Stimulated activated CD4-positive, alpha-beta T cell treated with anti-CD3 and anti-CD28 coated beads, Interleukin-12 subunit alpha, Interleukin-12 subunit beta, amount 100 ng/mL, for 24 hours (primary cell): ENCODE measurements at places on chromosomes 3 and 15.

DNA sequence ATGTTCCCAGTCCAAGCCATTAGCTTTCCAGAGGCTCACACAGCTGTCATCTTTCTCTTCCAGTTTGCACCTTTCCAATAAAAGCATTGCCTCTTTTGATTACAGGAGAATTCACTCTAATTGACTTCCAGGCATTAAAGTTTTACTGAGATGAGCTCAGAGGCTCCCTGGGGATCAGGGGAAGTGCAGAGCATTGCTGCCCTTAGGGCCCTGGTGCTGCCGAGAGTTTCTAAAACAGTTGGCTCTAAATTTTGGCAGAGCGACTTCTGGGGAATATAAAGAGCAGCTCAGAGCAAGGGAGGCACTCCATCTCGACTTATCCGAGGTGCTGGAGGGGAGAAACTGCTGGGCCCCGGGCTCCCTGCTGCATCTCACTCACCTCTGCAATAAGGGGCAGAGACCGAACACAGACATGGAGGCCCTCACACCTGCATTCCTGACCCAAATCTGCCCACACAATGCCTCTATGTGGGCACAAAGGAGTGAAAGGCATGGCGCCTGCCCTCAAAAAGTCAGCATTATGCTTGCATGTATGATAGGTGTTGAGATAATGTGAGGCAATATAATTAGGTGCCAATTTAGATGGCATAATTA is 61.7 kb downstream of the SCN11A start:
- no peak for DNase-seq

GRCh38 chr3:167166594-167167253 is 213.4 kb downstream of the ZBBX start:
- no peak for DNase-seq

DNA sequence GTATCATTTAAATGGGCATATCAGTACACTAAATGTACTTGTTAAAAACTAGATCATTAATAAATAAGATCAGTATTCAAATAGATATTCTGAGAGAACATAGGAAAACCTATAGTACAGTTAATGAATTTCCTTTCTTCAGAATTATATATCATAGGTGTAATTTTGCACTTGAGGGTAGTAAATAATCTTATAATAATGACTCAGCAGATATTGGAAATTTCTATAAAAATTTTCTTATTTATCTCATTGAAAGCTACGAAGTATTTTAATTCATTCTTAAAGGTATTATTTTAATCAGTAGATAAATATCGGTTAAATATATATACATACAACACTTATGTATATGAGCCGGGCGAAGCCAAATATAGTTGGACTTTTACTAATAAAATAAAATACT is 300.9 kb upstream of the SOX2 start:
- DNase-seq = no peak

- no peak for DNase-seq
Measured at GRCh38 chr3:185175370-185175987, 22.6 kb upstream of the C3orf70 start.

DNA sequence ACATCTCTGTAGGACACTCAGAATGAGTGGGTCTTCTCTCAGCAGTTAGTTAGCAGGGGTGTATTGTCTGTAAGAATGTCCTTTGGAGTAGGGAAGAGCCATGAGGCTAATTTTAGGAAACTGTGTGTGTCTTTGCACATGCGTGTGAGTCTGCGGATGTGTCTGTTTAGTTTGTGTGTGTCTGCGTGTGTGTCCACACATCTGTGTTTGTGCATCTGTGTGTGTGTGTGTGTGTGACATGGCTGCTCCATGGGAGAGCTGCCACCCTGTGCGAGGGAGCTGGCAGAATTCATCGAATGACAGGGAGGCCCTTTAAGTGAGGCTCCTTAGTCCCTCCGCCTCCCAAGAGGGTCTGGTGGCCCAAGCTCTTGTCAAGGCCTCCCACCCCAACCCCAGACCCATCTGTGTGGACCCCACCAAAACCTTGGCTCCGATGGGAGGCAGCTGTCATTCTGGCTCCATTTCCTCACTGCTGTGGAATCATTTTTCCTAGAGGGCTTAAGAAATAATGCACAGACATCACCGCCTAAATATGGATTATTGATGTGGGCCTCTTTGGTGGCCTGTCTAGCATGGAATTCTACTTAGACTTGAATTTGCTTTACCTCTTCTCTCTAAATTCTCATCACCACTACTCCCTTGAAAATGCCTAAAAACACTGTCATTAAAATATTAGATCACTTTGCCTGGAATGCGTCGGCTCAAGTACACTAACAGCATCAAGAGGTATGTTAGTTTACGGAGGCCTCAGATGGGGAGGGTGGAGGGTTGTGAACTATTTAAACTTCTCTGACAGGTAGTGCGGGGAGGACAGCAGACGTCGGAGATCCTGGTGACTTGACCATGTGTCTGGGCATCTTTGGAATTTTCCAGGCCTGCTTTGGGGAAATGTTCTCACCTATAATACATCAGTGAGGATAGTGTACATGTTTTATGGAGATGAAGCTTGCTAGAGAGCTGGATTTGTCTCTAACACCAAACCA is 9.4 kb downstream of the ESYT3 start:
- DNase-seq = no peak

DNA sequence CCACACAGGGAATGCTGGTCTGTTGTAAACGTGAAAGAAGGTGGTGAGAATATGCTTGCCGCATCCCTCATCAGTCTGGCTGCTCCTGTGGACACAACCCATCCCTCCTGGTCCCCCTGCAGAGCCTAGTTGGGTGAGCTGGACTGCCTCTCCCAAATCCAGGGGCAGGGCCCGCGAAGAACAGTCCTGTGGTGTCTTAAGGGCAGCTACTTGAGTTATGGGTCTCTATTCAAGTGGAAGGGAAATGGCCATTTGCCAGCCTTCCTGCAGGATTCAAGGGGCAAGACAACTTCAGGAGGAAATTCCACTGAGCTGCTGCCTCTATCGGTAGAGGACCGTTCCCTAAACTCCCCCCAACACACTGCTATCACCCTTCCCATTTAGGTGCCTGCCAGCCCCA is 98.9 kb downstream of the IQSEC1 start:
- DNase-seq = no peak

GRCh38 chr3:48748754-48749153 is 31.7 kb upstream of the IP6K2 start:
- no peak for DNase-seq

DNA sequence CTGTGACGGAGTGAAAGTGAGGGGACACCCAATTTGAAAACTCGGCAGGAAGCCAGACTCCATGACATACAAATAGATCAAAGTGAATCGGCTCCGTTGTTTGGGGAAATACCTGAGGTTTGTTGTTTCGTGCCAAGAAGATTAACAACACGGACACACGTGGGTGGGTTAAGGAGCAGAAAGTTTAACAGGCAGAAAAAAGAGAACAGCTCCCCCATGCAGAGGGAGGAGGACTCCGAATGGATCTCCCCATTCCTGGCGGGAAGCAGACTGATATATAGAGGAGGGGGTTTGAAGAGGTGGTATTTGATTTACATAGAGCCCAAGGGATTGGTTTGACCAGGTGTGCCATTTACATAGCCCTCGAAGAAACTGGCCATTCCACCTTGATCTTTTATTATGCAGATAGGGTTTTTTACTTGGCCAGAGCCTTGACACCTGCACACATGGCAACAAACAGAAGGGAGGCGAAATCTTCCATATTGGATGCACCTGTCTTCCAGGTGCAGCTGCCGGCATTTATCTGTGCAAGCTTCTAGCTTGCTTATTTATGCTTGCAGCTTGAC is 4.8 kb upstream of the SACM1L start:
- no peak for DNase-seq

GRCh38 chr15:48087844-48088243 is 32.9 kb upstream of the SLC24A5 start:
- DNase-seq = no peak

DNA sequence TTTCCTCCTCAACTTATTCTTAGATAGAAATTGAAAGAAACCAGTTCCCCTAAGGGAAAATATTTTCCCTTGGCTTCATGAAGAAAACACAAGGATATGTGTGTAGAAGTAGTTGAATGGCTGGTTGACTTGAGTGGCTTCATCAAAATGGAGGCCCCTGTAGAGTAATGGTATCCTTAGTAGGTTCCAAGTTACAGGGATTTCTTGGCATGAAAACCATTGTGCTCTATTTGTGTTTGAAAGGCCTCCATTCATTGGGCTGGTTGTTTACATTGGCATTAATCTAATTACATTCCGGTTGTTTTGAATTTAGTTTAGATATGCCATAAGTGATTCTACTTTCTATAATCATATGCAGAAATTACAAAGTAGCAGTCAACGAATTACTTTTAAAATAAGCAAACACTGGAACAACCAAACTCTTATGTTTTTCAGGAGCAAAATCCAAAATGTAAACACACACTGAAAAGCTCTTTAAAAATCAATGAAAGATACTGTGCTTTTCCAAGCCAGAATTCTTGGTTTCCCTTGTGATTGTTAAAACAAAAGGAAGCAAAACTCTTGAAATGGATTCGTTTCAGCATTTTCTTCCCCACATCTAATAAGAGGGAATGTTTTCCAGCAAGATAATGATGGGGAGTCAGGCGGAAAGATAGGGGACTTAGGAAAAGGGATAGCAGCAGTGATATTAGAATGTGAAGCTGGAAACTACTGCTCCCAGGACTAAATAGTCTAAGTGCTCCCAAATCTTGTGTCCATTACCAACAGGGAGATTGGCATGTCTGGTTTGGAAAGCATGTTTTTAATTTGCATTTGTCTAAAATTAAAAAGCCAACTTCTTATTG is 77.0 kb downstream of the EPHA3 start:
- DNase-seq = no peak

DNA sequence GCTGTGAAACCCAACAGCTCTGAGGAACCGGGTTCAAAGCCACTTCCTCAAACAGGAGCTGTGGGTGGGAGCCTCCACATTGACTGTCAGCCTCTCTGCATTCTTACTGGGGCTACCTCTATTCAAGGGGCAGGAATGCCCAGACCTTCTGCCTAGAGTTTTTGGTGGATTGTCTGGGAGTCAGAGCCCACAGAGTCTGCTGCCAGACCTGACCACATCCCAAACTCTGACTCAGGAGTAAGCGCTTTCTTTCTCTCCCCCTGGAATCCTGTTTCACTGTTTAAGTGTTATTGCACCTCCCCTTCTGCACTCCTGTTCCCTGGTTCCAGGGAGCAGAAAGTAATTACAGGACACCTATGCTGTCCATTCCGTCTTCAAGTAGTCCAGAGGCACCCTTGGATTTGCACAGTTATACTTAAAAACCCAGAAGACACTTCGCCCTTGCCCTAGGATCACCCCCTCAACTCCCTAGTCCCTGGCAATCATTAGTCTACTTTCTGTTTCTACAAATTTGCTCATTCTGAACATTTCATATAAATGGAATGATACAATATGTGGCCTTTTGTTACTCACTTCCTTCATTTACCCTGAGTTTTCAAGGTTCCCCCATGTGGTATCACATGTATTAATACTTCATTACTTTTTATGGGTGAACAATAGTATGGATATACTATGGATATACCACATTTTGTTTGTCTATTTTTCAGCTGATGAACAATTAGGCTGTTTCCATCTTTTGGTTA is 37.9 kb upstream of the TJP1 start:
- DNase-seq = no peak

- no peak for DNase-seq
Measured at GRCh38 chr3:138638641-138639040, 30.1 kb downstream of the FAIM start.

- no peak for DNase-seq
Measured at GRCh38 chr3:57757642-57758297, 1.7 kb downstream of the SLMAP start.

DNA sequence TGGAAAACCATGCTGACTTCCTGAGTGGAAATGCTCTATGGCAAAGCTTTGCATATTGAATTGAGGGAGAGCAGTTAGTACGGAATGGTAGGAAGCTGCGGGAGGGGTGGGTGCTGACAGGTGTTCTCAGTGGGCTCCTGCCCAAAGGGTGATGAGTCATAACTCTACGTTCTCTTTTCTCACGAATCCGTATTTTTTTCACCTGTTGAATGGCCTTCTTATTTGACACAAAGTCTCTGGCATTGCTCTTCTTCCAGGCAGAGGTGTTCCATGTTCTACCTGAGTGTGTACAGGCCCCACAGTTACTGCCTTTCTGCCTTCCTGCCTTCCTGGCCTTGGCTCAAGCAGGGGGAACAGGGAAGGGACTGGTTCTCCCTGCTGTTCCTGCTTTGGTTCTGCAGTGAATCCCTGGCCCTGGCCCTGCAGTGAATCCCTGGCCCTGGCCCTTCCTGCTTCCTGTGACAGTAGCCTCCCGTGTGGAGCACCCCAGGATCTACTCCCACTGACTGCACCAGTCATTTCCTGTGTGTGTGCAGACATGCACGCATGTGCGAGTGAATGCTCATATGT is 31.9 kb downstream of the TRAK1 start:
- DNase-seq = no peak

DNA sequence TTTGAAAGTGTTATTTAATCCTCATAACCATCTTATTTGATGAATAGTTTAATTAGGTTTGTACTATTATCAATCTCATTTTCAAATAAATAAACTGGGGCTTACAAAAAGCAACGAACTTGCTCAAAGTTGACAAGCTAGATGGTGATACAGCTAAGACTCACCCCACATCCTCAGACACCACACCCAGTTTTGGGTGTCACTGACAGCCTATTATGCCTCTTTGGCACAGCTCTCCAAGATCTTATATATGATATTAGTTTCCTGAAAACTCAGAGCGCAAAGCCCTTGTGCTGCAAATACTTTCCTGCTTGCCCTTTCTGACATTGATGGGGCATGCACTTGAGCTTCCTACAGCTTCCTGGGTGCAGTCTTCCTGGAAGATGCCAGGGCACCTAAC is 223.4 kb upstream of the GADL1 start:
- DNase-seq = no peak
